ENCODE measurements at places on chromosomes 11 and 22.

- DNase-seq = no peak
Observed at GRCh38 chr22:48346911-48347310, 1480.8 kb downstream of the BRD1 start.

- DNase-seq = no peak
Observed at GRCh38 chr22:41885516-41885915, 29.4 kb downstream of the SHISA8 start.

DNA sequence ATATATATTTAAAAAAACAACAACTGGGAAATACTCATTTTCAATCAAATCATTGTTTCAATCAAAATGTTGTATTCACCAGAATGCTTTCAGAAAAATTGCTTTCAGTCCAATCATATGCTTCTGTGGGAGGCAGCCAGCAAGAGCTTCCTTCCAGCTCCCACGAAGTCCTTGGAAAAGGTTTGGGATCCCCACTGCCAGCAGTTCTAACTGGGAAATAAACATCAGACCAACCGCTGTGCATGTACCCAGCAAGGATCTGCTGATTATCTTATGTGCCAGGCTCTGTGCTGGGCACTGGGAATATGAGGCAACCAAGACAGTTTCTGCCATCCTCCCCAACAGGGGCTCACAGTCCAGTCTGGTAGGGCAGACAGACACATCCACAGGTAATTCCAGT lies 10.8 kb downstream of the RPS13 start:
- DNase-seq = no peak

GRCh38 chr11:118099838-118100556 lies 13.2 kb upstream of the SMIM35 start:
- no peak for DNase-seq

DNA sequence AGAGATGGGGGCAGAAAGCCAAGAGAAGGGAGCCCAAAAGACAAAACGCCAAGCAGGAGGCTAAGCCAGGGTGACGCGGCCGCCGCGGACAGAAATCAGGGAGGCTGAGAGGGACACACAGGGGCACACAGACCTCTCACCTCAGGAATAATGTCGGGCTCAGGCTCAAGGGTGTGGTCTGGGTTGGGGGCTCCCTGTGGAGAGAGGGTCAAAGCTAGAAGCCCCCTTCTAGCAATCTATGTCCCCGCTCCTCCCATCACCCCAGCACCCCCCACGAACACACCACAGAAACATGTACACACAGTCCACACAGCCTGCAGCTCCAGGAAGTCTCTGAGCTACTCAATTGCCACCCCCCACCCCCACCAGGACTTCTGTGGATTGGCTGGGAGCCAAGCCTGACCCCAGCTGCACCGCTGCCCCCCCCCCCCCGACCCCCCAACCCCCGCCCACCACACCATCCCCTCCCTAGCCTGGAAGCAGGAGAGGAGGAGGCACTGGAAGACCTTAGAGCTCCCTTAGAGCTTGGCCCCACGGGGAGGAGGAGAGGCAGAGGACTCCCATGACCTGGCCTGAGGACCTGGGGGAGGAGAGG lies 6.9 kb downstream of the BCL9L start:
- no peak for DNase-seq

GRCh38 chr22:20437613-20438426 lies at the start of gene SCARF2:
TSS of gene SCARF2 (minus strand) at chr22:20437825. CDS start at chr22:20437754, 71 bp downstream.
- DNase-seq = no peak

DNA sequence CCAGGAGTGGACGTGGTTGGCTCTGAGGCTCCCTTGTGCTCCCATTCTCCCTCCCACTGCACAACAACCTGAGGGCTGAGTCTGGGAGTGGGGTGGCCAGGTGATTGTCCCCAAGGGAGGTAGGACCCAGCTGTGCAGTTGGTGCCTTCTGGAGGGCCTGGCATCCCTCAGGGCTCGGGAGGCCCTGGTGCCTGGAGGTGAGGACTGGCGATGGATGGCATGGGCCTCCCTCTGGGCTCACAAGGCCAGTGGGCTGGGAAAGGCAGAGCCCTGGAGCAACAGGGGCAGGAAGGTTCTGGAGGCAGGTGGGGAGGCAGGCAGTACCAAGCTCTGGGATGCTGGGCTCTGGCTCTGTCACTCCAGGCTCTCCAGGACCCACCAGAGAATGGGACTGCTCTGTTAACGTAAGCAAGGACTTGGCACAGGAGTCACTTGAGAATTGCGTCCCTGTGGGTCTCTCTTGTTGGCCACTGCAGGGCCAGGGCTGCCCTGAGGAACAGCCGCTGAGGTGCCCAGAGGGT lies 114.2 kb downstream of the KCNQ1OT1 start:
- no peak for DNase-seq

DNA sequence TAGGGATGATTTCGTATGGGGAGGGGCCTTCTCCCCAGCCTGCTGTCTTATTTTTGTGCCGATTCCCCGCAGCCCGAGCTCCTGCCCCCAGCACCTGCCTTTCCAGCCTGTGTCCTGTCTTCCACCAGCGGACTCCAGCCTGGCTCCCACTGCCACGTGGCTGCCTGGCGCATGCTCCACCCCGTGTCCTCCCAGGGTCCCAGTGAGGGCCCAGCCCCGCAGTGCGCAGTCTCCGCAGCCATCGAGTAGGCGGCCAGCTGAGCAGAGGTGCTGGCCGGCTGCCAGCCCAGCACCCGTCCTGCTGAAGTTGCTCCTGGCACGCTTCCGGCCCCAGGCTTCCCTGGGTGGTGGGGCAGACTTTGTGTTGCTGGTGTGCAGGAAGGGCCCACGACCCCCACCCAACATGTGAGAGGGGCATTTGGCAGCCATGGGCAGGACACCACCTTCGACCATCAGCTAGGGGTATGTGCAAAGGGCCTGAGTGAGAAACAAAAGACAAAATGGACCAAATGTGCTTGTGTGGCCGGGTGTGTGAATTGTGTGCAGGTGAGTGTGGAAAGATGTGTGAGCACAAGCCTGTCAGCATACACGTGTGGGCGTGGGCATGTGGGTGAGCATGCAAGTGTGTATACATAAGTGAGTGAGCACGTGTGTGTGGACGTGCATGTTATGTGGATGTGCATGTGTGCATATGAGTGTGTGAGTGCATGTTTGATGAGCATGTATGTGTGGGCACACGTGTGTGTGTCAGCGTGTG lies 55.9 kb downstream of the RTN4R start:
- DNase-seq = no peak

DNA sequence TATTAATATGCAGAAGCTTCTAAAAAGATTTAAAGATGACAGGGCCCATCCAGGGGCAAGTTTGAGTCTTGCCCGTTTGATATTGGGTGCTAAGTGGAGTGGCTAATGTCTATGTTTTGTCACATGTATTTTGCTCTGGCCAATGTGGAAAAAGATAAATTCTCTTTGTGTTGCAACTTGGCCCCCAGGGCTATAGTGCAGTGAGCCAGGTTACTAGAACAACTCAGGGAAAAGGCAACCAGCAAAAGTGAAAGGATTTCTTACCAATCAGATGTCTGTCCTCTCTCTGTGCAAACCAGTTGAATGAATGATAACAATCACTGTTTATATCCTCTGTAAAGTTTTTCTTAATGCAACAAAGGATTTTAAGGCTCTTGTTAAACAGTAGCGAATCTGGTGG lies 4.6 kb upstream of the CLNS1A start:
- DNase-seq = no peak

DNA sequence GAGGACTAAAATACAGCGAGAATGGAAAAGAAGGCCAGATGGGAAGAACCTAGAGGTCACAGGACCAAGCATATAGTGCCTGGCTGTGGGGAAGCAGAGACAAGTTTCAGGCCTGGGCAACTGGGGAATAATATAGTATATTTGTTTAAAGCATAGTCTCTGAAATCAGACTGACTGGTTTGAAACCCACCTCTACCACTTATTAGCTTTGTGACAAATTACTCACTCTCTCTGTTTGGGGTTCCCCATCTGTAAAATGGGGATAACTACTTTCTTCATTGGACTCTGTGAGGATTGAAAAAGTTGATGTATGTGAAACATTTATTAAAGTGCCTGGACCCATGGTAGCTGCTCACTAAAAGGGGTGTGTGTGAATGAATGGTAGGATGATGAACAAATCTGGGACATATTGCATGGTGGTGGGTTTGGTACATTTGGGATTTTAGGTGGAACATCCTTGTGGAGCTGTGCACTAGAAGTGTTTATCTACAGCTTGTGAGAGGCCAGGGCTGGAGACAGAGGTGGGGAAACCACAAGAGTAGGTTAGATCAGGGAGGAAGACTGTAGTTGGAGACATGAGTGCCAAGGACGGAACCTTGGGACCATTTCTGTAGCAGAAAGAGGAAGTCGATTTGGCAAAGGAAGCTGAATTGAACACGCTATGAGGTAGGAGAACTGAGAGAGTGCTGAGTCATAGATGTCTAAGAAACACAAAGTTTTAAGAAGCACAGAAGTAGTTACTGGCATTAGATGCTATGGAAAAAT lies 52.6 kb downstream of the SWAP70 start:
- DNase-seq = no peak

GRCh38 chr11:102070766-102071165 lies 23.5 kb downstream of the CFAP300 start:
- DNase-seq = no peak

- no peak for DNase-seq
Observed at GRCh38 chr11:72112978-72113808, 698 bp upstream of the ANAPC15 start.

DNA sequence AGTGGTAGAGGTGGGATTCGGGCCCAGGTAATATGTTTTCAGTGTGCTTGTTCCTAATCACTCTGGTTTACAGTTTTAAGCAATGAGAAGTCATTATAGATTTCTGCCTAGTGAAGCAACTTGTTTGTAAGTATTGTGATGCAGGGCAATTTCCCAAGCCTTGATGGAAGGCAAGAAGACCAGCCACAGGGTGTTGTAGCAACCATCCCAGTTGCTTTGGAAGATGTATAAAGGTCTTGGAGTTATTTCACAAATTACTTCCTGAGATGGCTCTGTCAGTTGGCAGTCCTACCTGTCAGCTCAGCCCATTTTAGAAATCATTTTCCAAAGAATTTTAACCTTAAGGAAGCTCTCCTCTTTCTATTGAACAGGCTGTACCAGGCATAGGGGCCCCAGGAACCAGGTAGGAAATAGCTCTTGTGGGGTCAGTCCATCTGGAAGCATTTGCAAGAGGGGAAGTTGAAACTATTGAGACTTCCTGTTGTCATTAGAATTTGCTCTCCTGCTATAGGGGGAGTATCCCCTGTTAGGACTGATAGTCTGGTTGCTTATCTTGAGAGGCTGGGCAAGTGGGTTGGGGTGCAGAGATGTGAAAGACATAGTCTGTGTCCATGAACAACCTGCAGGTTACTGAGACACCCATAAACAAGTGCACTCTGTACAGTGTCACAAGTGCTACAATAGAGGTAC lies 47.9 kb downstream of the STIM1 start:
- DNase-seq = no peak

GRCh38 chr11:131599285-131599684 lies 228.9 kb downstream of the NTM start:
- no peak for DNase-seq

- no peak for DNase-seq
Observed at GRCh38 chr11:125210066-125210465, 45.5 kb downstream of the PKNOX2 start.
